ENCODE measurements at places on chromosomes 3 and 15. TPM values are rescaled to one million over a fixed set of nuclear protein-coding genes. Genes with fewer than 3 reads are reported as not detected.
A peak's percentile ranks its signal among the peaks of the same experiment; 100 is the strongest.

DNA sequence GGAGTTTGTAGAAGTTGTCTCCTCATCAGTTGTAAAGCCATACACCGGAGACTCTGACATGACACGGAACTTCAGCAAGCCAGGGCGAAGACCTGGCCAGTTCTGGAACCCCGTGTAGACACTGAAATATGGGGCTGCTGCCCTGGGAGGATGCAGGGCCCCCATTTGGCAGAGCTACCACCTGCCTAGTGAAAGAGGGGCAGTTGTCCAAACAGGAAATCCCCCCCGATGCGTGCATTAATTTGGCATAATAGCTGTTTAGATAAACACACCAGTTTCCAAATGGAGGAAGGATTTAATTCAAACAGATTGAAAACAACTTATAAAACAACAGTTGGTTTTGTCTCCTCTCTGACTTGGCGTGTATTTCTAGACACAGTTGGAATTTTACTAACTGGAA is 357.2 kb downstream of the GABRG3 start:
- no peaks in the 10 kb centered on the region for H3K27me3 ChIP-seq
- no peaks in the 10 kb centered on the region for H3K36me3 ChIP-seq
- no peak overlapping the region for H3K4me3 ChIP-seq
- no peak for DNase-seq
- no peak overlapping the region for H3K27ac ChIP-seq

- no peaks in the 10 kb centered on the region for H3K36me3 ChIP-seq
- DNase-seq: no peak
- no peak overlapping the region for H3K4me3 ChIP-seq
- peaks cover 2% of the 10 kb centered on the region for H3K27me3 ChIP-seq
- H3K27ac ChIP-seq: no peak overlapping the region
Observed at GRCh38 chr3:71389191-71389590, 194.3 kb downstream of the FOXP1 start.

GRCh38 chr3:18393906-18394305 is 31.2 kb downstream of the SATB1 start:
- H3K4me1 ChIP-seq: peaks cover 48% of the 10 kb centered on the region
- no peak for DNase-seq
- no peaks in the 10 kb centered on the region for H3K27me3 ChIP-seq

GRCh38 chr3:192133271-192133670 is 594.1 kb downstream of the FGF12 start:
- H3K27ac ChIP-seq: no peak overlapping the region
- no peaks in the 10 kb centered on the region for H3K4me1 ChIP-seq
- no peak overlapping the region for H3K4me3 ChIP-seq
- no peaks in the 10 kb centered on the region for H3K36me3 ChIP-seq
- no peaks in the 10 kb centered on the region for H3K27me3 ChIP-seq

DNA sequence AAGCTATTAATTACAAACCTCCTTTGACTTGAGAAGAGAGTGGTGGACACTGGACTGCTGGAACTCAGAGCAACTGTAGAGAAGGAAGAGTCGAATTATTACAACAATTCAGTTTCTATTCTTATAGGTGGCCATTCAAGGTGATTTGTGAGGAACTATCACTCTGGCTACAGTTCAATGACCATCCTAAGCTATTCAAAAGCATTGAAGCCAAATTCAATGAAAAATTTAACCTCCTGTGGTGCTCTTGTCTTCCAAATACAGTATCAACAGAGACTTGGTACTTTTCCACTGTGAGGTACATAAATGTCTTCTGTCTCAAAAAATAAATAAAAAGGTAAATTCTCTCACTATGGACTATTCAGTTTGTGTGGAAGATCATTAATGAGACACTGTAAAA is 513.3 kb upstream of the SEMA6D start:
- no peaks in the 10 kb centered on the region for H3K36me3 ChIP-seq
- H3K27ac ChIP-seq: no peak overlapping the region
- no peaks in the 10 kb centered on the region for H3K4me1 ChIP-seq
- H3K4me3 ChIP-seq: no peak overlapping the region
- no peak for DNase-seq

DNA sequence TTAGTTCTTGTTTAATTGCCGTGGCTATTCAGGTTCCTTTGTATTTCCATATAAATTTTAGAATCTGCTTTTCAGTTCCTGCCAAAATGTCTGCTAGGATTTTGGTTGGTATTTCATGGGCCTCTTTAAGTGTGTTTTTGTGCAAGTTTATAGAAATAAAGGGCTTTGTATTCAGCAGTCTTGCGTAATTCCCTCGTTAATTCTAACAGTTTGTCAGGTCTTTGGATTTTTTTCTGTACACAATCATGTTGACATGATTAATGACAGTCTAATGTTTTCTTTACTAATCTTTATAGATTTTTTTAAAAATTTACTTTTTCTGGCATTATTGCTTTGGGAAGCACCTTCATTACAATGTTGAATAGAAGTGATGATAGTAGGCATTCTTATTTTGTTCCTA is 120.9 kb downstream of the NEK11 start:
- H3K4me1 ChIP-seq: no peaks in the 10 kb centered on the region
- H3K36me3 ChIP-seq: no peaks in the 10 kb centered on the region
- H3K4me3 ChIP-seq: no peak overlapping the region
- H3K27me3 ChIP-seq: no peaks in the 10 kb centered on the region
- no peak overlapping the region for H3K27ac ChIP-seq

GRCh38 chr3:122067588-122068240 is 12.6 kb downstream of the CD86 start:
- peaks cover 37% of the 10 kb centered on the region for H3K4me1 ChIP-seq
- peaks cover 21% of the 10 kb centered on the region for H3K36me3 ChIP-seq
- DNase-seq: no peak

GRCh38 chr3:110530902-110531301 is 540.7 kb upstream of the NECTIN3 start:
- no peak for DNase-seq
- H3K36me3 ChIP-seq: no peaks in the 10 kb centered on the region
- H3K27ac ChIP-seq: no peak overlapping the region
- H3K4me1 ChIP-seq: no peaks in the 10 kb centered on the region
- no peaks in the 10 kb centered on the region for H3K27me3 ChIP-seq
- H3K4me3 ChIP-seq: no peak overlapping the region

- peaks cover 19% of the 10 kb centered on the region for H3K27me3 ChIP-seq
- no peaks in the 10 kb centered on the region for H3K4me1 ChIP-seq
- no peak for DNase-seq
- H3K27ac ChIP-seq: no peak overlapping the region
Observed at GRCh38 chr15:48828906-48829305, 18.0 kb upstream of the CEP152 start.

- DNase-seq: peak; percentile 37
- peaks cover 13% of the 10 kb centered on the region for H3K36me3 ChIP-seq
- no peaks in the 10 kb centered on the region for H3K27me3 ChIP-seq
Observed at GRCh38 chr15:85407421-85408269, 27.2 kb downstream of the AKAP13 start.

GRCh38 chr3:124316034-124316287 is 324.0 kb upstream of the ROPN1 start:
- H3K27ac ChIP-seq: no peak overlapping the region
- H3K4me1 ChIP-seq: no peaks in the 10 kb centered on the region
- DNase-seq: no peak

GRCh38 chr3:129934234-129935123 is 40.0 kb upstream of the TRH start:
- H3K4me3 ChIP-seq: no peak overlapping the region
- no peak overlapping the region for H3K27ac ChIP-seq
- H3K27me3 ChIP-seq: peaks cover 3% of the 10 kb centered on the region
- peak; percentile 25 for DNase-seq

The RNU5B-1 gene
- not detected for total RNA-seq

The ICE2 gene
- 60.4 TPM for total RNA-seq

The LARP6 gene
- total RNA-seq: not detected

The ZBBX gene
- total RNA-seq: not detected

The CHRD gene
- not detected for total RNA-seq

The USF3 gene
- total RNA-seq: 20.1 TPM

The ACKR2 gene
- total RNA-seq: 2.3 TPM

The GP5 gene
- total RNA-seq: 1.3 TPM
